ENCODE measurements at places on chromosomes 12 and 14.

DNA sequence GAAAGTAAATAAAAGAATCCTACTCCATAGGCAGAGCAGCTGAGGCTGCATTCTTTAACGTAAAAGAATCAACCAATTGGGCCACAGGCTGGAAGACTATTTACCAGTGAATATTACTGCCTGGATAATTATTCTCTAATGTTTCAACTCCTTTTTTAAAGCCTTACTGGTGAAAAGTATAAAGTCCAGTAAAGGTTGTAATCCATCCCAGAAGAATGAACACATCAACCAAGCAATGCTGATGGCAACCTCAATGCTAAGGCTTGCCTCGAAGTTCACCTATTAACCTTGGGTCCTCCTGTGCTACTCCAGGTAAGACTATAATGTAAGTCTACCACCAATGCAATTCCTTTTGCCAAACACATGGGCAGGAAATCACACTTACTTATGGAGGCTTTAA, 77.3 kb downstream of the ATXN2 start:
- DNase-seq: no peak

DNA sequence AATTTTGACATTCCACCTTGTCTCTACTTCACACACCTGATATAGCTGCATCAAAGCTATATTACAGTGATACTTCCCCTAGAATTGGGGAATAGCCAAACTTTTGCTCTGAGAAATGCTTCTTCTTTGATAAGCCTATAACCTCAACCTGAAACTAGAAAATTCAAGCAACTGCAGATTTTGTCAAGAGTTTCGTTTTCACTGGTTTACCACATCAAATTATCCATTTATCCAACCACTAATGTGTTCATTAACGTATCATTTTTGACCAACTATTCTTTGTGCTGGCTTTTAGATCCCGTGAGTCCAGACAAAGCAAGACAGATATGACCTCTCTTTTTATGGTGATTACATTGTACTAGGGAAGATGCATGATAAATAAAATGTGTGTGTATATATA, 13.5 kb upstream of the TAS2R46 start:
- DNase-seq: no peak

DNA sequence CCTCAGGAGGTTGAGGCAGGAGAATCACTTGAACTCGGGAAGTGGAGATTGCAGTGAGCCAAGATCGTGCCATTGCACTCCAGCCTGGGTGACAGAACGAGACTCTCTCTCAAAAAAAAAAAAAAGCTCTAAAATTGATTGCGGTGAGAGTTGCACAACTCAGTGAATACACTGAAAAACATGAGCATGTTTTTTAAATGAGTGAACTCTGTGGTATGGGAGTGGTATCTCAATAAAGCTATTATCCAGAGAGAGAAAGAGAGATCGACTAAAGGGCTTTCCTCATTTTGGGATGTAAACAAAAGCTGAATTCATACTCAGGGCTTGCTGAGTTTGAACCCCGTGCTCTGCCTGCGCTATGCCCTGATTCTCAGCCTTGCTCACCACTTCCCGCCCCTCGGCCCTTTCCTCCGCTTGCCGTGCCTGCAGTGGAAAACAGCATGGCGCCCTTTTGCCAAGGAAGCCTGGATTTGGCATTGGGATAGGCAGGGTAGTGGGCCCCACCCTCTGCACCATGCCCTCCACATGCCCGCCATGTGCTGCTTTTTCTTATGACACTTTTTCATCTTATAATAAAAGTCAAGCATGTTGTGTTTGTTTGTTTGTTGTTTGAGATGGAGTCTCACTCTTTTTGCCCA, 102.5 kb downstream of the LGMN start:
- no peak for DNase-seq

DNA sequence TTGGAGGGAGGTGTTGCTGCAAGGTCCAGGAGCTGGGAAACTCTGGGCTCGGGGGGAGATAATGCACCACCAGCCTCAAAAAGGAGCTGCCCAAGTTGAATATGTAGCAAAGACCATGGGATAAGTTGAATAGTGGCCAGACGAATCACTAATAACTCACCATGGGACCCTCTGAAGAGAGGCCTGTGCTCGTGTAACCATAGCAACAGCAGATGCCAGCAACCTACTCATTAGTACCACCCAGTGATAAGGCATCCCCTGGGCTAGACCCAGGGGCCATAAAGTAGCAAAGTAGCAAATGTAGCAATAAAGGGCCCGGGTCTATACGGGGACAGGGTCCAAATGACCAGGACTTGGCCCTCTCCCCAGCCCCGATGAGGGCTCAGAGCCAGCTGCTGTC, 328.0 kb downstream of the DPF3 start:
- no peak for DNase-seq

GRCh38 chr12:7241404-7242005, 52.0 kb downstream of the PEX5 start:
- DNase-seq: no peak

DNA sequence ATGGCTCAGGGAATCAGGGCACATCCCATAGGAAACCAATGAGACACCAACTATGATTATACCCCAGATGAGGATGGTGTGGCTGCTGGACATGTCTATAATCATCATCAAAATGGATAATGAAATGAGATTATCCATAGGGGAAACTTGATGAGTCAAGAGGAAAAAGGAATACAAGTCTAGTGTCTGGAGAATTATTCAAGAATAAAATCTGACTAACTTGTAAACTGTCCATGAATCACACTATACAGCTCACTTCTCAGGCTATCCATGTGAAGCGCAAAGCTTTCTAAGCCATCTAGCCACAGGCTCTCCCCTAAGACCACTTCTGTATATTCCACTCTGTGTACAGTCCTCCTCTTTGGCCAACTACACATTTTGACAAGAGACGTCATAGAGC, 52.5 kb downstream of the DUSP16 start:
- DNase-seq: no peak

GRCh38 chr12:131280426-131280825, 326.7 kb downstream of the ADGRD1 start:
- no peak for DNase-seq

DNA sequence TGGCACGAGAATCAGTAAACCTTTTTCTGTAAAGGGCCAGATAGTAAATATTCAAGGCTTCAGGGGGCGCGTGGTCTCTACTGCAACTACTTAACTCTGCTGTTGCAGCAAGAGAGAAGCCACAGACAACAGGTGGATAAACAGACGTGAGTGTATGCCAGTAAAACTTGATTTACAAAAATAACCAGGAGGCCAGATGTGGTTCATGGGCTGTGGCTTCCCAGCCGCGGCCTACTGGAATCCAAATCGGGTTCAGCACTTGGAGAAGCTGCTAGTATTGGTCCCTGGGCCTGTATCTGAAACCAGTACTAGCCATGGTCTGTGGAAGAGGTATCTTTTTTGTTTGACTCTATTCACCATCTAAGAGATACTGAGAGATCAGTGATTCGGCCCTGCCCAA, 13.3 kb downstream of the PPP2R5C start:
- no peak for DNase-seq

- no peak for DNase-seq
Measured at GRCh38 chr12:39526974-39527373, 84.1 kb upstream of the KIF21A start.

GRCh38 chr14:64324895-64325294, 30.7 kb upstream of the ESR2 start:
- DNase-seq: no peak

GRCh38 chr14:29016050-29016900, 249.7 kb downstream of the FOXG1 start:
- no peak for DNase-seq

GRCh38 chr12:389142-390096, at the start of gene KDM5A:
Gene KDM5A, minus strand, starts transcription at chr12:389320. Its CDS starts 229 bp downstream, at chr12:389091.
- DNase-seq: peak; percentile 90

GRCh38 chr14:89085737-89086382, 261.4 kb downstream of the TTC8 start:
- no peak for DNase-seq

GRCh38 chr14:50649691-50650090, 18.4 kb downstream of the SAV1 start:
- DNase-seq: no peak

DNA sequence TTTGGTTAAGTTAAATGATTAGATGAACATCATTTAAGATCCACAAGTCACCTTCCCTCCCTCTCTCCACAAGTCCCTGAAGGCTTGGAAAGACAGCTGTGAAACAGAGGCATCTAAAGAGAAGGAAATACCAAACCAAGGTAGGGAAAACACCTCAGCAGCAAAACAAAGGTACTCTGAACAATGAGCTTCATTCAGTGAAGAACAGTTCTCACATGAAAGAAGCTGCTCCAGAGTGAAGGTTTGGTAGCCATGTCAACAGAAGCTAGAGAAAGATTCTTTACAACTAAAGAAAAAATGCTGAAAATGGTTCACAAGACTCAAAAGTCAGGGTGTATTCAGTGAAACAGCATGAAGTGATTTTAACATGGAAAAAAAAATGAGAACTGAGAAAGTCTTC, 69.4 kb downstream of the FGD6 start:
- no peak for DNase-seq

DNA sequence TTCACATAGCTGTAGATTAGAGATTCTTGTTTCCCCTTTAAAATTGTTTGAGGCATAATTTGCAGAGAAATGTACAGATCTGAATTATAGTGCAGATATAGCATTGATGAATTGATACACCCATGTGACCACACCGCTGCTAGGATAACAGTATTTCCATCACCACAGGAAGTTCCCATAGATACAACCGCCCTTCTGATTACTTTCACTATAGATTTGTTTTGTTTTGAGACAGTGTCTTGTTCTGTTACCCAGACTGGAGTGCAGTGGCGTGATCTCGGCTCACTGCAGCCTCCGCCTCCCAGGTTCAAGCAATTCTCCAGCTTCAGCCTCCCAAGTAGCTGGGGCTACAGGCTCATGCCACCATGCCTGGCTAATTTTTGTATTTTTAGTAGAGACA, 8.8 kb upstream of the ASPG start:
- no peak for DNase-seq

DNA sequence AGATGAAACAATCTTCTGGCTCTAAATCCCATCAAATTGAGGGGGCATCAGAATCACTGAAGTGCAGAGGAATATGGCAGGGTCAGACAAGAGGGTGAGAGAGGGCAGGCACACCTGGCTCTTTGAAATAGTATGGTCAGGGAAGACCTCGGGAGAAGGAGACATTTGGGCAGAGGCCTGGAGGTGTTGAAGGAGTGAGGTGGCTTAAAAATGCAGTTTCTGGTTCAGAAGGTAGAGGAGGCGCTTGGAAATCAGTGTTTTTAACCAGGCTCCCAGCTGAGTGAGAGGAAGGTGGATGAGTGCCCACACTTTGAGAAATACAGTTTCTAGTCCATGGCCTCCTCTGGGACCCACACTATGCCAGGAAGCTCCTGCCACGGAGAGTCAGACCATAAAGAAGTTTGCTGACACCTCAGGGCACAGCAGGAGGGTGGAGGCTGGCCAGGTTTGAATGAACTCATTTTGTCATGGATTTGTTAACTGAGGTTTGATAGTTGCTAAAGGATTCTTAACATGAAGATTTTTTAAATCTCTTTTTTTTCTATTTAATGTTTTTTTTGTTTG, 20.1 kb downstream of the NID2 start:
- no peak for DNase-seq

DNA sequence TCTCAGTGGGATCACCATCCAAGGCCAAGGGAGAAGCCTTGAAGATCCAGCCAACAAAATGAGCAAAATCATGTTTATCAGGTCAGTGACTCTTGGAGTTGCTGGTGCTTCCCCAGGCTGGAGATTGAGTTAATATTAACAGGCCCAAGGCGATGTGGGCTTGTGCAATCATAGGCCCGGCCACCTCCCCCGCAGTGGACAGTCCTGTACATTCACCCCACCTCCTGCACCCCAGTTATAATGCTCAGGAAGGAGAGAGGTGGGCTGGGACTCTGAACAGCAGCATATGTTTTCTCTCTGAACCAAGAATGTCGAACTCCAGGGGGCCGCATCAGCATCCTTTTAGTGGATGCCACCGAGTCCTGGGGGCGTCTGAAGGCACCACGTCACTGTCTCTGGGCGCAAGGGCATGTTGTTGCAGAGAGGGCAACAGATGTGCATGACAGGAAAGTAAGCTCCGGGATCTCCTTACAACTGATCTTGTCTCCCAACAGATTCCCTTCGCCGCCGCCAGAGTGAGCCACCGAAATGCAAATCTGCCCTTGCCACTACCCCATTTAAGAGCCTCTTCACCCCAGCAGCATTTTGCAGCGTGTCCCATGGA, 32.2 kb upstream of the SERPINA6 start:
- peak; percentile 67 for DNase-seq

DNA sequence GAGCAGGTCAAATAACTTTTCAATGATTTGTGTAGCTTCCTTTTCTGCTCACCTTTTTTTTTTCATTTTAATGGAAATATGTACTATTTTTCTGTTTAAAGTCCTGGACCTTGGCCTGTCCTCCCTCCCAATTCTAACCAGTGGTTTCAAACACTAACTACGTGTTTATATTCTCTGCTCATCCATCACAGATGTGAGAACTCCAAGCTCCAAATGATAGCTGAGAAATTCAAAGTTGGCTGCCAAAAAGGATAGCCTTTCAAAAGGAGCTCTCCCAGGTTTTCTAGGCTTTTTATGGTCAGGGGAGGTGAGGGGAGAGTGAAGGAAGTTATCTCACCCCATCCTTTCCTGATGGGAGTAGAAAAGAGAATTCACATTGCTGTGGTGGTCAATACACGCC, 486.0 kb upstream of the TBX3 start:
- no peak for DNase-seq

DNA sequence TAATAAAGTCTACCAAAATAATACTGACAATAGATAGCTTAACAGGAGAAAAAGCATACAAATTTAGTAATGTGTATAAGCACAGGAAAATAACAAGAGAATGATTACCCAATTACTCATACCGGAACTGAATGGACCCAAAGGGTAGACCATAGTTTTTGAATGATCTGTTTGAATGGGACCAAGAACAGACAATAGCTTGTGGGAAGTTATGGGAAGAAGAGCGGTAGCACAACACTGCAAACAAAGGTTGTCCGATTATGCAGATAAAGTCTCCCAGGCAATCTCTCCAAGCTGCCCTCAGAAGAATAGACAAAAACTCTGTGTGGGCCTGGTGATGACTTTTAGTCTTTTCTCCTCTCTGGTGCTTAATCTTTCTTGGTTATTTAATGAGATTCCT, 96.6 kb upstream of the NEDD1 start:
- no peak for DNase-seq
